ENCODE measurements at places on chromosomes 7 and 10.

- DNase-seq: no peak
Measured at GRCh38 chr7:147405621-147406020, 1184.9 kb upstream of the C7orf33 start.

- DNase-seq: no peak
Measured at GRCh38 chr7:135177028-135177696, 6.7 kb upstream of the CYREN start.

DNA sequence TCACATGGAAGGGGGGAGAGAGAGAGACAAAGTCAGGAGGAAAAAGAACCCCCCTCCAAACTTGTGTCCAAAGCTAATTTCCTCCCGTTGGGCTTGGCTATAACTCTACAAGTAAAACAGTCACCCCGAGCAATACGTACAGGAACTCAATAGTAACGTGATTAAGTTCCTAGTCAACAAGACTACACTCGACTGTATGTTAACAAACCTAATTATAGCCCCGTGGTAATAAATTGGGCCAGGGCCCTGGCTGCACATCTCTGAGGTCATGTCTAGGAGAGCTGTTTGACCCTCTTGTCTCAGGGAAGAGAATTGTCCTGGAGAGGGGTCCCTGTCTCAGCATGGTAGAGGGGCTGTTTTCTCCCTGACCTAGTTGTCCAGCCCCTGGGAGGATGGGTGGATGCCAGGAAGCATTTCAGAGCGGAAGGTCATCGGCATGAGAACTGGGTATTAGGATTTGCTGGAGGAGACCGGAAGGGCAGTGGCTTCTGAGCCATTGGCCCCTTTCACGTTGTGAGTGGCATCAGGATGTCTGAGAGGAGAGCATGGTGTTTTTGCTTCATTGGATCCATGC lies 60.2 kb upstream of the COMTD1 start:
- DNase-seq: no peak

DNA sequence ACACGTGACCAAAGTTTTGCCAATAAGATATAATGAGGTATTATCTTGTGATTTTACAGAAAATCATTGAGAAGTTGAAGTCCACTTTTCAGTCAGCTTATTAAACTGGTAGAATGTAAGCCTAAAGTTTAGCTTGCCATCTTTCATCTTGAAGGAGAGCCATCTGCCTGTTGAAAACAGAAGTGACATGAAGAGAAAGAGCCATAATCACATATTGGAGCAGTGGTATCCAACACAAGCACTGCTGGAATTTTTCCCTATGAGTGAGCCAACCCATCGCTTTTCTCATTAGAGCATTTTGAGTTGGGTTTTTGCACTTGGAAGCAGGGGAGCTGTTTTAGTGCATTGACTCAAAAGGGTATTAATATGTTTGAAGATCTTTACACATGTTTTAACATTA lies 117.6 kb upstream of the FERD3L start:
- no peak for DNase-seq

GRCh38 chr7:43535810-43536585 lies 46.9 kb upstream of the STK17A start:
- no peak for DNase-seq

GRCh38 chr7:151631953-151632749 lies 112.5 kb upstream of the RHEB start:
- DNase-seq: peak; percentile 81

- no peak for DNase-seq
Measured at GRCh38 chr7:139799586-139799985, 21.8 kb upstream of the HIPK2 start.

DNA sequence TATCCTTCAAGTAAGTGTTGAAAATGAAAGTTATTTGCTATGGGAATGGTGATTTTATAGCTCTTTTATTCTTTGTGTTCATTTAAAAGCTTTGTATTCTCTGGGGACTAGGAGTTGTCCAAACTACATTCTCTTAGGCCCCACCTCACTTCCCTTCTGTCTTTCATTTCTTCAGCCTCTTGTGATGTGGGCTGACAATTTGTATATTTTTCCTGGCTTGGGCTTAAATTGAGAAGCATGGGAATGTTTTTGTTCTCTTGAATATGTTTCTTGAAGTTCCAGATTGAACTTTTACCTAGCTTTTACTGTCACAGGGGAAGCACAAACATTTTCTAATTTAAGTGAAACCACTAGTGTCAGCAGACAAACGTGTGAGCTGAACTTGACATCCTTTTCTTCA lies 27.9 kb downstream of the BBS9 start:
- no peak for DNase-seq

- DNase-seq: no peak
Measured at GRCh38 chr10:93715345-93715744, 13.0 kb upstream of the FRA10AC1 start.

- DNase-seq: no peak
Measured at GRCh38 chr7:1674161-1675035, 4.3 kb downstream of the ELFN1 start.

DNA sequence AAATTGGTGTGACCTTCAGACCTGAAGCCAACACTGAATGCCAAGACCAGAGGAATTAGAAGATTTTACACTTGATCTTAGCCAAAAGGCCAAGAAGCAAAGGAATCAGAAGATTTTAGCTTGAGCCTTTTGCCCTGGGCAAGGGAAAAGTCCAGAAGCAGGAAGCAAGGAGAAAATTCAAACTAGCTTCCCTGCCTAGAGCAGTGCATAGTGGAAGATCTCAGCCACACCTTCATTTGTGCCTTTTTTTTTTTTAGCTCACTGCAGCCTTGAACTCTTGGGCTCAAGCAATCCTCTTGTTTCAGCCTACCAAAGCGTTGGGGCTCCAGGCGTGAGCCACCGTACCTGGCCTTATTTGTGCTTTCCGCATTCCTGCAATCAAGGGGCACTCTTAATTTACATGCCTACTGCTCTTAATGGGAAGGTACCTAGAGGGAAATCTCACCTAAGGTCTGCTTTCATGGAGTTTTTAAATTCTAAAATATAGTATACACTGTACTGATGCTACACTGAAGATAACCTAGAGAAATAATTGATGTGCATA lies 8.3 kb upstream of the PIP4K2A start:
- no peak for DNase-seq

DNA sequence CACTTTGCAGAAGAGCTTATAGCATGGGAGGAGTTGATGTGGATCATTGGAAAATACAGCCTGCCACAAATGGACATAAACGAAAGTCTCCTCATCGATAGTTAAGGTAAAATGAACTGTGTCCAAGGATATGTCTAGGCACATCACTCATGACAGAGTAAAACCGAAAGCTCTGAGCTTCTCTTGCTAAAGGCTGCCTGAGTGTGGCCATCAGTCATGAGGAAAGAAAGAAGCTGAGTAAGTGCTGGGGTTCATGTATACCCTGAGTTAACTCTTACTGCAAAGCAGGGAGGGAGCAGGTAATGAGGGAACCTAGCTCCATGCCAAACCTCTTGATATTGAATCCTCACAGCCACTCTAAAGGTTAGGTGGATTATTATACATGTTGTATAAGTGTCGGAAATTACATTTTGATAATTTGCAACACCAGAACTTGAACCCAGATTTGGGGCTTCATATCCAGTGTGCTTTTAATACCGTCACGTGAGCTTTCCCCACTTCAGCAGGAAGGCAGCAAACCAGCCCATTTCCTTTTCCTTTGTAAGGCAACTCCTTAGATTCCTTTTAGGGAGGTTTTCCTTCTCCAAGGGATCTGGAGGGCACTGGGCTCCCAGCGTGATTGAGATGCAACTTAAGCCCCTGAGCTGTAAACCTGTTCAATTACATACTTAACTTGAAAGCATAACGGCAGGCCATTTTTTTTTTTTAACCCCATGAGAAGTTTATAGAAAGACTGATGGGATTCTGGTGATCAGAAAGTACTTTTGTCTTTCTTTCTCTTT lies 215.0 kb downstream of the PHF14 start:
- DNase-seq: no peak

DNA sequence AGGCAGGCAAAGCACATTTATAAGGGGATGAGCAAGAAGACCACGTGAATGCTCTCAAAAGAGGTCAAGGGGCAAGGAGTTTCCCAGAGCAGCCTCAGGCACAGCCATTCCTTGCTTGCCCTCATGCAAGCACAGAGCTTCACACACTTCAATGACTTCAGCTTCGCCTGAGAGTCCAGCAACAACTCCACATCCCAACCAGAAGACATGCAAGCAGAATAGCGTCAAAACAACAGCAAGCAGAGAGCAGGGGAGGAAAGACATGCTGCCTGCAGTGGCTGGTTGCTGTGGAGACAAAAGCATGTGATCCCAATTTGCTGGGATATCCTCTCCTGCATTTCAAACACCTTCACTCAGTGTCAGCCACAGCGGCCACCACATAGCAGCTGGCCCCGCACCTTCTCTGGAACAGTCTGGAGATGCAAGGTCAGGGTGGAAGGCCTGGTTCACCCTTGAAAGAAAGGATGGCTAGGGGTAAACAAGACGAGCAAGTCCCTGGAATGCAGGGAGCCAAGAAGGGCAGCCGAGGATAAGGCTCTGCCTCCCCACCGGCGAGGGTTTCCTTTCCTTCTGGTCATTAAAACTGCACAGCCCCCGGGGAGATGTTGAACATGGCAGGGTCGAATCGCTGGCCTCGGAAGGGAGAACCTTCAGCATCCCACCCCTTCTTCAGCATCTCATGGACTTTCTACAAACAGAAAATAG lies 60.2 kb upstream of the CAMK2B start:
- no peak for DNase-seq

DNA sequence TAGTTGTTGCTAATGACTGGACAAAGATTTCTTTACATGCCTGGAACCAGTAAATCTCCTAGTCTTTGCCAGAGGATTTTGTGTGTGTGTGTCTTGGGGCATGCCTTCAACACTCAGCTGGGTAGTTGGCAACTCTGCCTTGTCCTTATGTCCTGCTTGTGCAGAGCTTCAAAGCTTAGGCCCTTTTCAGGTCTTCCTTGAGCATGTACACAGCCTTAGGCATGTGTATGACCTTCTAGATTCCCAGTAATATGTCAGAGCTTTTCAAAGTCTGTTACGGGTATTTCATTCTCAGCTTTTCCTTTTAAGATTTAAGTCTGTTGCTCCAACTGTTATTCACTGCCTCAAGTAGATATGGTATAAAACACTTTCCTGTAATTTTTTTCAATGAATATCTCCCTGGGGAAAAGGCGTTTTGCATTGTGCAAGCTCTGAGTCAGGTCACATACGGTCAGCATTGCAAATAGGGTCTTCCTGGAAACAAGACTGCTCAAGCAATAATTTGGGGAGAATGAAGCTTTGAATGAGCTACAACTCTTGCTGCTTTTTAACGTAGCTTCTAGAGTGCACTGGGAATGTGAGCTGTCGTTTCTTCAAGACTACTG lies 25.5 kb downstream of the SHOC2 start:
- DNase-seq: no peak

GRCh38 chr7:71776726-71777125 lies 635.4 kb downstream of the CALN1 start:
- DNase-seq: no peak

DNA sequence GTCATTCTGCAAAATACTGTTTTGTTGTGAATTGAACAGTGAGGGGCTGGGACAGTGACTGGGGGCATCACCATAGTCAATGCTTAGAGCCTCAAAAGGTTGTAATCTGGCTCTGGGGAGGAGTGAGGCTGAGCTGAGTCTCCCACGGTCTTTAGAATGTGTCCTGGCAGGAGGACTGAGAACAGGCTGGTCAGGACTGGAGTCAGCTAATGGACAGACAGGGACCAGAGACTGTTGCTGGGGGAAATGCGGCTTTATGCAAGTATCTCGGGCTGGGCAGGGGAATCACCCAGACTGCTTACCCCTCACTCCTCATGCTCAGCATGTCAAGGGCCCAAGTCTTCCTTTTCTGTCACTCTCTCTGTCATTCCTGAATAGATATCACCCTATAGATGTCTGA lies 346.5 kb downstream of the TYW1 start:
- no peak for DNase-seq

GRCh38 chr7:103073989-103074518 lies 542 bp downstream of the FBXL13 start:
- no peak for DNase-seq
